AG04450 (cell line): ENCODE measurements at places on chromosomes 7 and 10.

GRCh38 chr10:90437452-90437851 is 420.4 kb downstream of the HTR7 start:
- no peak for DNase-seq

GRCh38 chr7:101308245-101309085 is 13.1 kb downstream of the IFT22 start:
- DNase-seq = no peak

- DNase-seq = no peak
Observed at GRCh38 chr7:147182874-147183273, 1066.3 kb downstream of the CNTNAP2 start.

DNA sequence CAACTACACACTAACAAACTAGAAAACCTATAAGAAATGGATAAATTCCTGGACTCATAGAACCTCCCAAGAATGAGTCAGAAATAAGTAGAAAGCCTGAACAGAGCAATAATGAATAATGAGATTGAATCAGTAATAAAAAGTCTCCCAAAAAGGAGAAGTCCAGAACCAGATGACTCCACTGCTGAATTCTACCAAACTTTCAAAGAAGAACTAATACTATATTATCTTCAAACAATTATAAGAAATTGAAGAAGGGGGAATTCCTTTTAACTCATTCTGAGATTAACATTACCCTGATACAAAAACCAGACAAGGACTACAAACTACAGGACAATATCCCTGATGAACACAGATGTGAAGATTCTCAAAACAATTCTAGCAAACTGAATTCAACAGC is 47.8 kb upstream of the CDK6 start:
- no peak for DNase-seq

GRCh38 chr7:30697719-30698460 is 15.6 kb upstream of the CRHR2 start:
- no peak for DNase-seq

- DNase-seq = no peak
Observed at GRCh38 chr10:99431190-99431760, 851 bp upstream of the GOT1 start.

DNA sequence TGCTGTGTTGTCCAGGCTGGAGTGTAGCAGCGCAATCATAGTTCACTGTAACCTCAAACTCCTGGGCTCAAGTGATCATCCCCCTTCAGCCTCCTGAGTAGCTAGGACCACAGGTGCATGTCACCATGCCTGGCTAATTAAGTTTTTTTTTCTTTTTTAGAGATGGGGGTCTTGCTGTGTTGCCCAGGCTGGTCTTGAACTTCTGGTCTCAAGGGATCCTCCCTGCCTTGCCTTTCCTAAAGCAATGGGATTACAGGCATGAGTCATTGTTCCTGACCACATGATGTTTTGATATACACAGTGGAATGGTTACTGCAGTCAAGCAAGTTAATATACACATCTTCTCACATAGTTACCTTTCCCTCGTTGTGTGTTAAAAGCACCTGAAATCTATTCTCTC is 140.3 kb downstream of the GPR85 start:
- no peak for DNase-seq

- no peak for DNase-seq
Observed at GRCh38 chr10:82377608-82378007, 502.6 kb downstream of the NRG3 start.

DNA sequence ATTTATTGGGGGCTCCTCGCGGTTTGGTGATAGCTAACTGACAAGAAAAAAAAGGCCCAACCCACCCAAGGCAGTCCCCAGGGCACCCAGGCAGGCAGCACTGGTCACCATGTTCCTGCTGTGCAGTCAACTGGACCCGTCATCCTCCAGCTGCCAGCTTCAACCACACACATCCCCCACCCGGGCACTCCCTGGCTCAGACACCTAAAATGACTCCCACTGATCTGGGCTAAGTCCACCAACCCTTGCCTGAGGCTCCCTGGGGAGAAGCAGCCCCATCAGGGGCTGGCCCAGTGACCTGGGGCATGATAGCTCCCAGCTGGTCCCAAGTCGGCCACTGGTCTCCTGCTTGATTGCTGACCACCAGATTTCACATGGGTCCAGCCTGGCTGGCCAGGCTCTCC is 161.8 kb downstream of the NRF1 start:
- DNase-seq = no peak

DNA sequence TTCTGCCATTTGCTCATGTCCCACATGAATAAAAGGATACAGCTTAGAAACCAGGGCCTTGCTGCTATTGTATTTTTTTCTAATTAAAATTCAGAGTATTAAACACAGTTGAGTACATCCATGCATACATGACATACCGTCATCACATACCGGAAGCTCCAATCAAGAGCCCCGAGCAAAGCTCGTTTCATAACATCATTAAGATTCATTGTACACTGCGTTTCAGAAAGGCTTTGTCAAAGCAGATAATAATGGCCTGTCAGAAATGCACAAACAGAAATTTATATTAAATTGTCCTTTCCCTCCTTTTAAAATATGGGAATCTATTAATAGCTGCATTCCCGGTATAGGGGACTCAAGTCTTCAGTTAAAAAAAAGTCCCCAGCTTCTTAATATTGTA is 103.4 kb downstream of the PRTFDC1 start:
- DNase-seq = no peak

- DNase-seq = no peak
Observed at GRCh38 chr7:26199301-26200037, 1.1 kb downstream of the HNRNPA2B1 start.

DNA sequence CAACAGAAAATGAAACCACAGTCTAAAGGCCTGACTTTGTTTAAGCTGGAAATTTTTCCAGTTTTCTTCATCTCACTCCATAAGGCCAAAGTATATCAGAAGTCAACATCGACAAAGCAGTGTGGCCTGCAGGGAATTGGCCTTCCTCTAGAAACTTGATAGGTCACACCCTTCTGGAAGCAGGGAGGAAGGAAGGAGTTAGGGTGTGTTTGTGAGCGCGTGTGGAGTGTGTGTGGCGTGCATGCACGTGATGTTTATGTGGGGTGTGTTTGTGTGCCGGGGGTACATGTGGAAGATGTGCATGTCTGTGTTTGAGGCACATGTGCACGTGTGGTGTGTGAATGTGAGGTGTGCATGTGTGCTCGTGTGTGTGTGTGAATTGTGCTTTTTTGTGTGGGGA is 28.6 kb downstream of the ZC3HAV1 start:
- no peak for DNase-seq

GRCh38 chr7:47100817-47101435 is 481.0 kb downstream of the TNS3 start:
- no peak for DNase-seq

GRCh38 chr10:52410916-52411315 is 96.8 kb downstream of the DKK1 start:
- DNase-seq = no peak

- no peak for DNase-seq
Observed at GRCh38 chr7:50492770-50493519, 42.8 kb upstream of the FIGNL1 start.

DNA sequence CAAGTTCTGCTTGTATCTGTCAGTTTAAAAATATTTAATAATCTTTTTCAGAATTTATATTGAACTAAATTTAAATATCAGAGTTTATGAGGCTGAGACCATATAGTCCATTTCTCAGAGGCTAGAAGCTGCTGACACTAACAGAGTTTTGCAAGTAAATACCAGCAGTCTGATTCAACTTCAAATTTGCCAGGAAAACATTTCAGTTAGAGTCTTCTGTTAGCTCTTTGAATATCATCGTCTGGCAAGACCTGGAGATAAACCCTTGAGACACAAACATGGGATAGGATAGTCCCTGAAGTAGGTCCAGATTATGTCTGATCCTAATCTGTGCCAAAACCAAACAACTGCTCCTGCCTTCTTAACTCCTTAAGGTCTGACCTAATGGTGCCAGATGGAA is 472.8 kb upstream of the STEAP1 start:
- DNase-seq = no peak

DNA sequence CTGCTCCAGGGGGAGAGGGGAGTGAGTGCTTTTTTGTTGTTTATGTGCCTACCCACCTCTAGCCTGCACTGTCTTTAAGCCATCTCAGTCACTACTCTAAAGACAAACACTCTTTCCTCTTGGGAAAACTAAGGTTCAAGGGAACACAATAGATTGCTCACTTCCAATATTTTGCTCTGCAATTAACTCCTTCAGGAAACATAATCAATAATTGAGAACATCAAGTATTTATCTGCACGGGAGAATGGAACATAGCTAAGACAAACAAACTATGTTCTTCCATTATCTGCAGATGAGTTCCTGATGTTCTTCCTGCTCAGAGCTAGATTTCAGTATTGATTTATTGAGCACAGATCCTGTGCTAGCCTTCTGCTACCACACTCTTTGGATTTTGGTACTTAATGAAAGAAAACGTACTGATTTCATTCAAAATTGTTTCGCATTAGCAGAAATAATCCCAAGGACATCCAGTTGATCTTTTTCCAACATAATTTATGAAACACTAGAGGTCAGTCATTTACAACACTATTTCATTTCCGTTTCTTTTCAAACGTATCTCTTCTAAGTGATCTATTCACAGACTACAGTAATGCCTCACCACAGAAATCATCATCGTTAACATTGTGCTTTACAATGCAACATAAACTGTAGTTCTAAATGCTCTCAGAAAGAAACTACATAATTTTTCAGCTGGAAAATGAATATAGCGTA is 8.3 kb downstream of the NEBL start:
- no peak for DNase-seq

DNA sequence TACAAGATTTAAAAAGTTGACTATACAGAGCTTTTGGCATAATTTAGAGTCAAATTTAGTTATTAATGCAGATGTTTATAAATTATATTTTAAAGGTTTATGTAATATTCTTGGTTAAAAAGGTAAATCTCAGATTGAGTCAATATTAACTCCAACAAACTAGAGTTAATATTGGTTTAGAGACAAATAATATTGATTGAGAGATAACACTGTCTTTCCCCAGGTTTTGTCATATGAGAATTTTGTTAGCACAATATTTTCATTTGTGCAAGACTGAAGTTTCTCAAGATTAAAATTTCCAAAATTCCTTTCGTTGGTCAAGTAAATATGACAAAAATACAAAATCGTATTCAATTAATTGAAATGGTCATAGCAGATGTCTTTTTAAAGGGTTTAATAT is 12.9 kb upstream of the AKR1D1 start:
- no peak for DNase-seq

GRCh38 chr7:85928500-85928899 is 715.2 kb upstream of the GRM3 start:
- DNase-seq = no peak

GRCh38 chr7:5395246-5395645 is 28.4 kb downstream of the TNRC18 start:
- no peak for DNase-seq
